ENCODE measurements at places on chromosomes 6 and 20.

DNA sequence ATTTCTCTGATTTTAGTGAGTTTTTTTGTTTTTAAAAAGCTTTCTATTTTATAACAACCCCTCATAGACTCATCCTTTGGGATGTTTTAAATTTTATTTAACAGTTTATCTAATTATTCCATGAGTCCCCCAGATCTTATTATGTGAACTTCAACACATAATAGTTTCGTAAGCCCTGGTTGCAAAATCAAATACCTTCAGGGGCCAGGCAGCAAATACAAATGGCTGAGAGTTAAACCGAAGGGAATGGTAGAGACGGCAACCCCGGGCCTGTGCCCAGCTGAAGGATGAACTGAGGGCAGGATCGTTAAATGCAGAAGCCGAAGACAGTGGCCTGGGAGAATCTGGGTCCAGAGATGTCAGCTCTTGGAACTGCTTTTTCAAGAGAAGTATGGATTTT, 88.4 kb downstream of the RTN4IP1 start:
- H3K4me1 ChIP-seq, result peaks cover 2% of the 10 kb centered on the region
- peak; percentile 72 for DNase-seq
- H3K36me3 ChIP-seq, result no peaks in the 10 kb centered on the region

- no peak overlapping the region for H3K27ac ChIP-seq
- no peaks in the 10 kb centered on the region for H3K27me3 ChIP-seq
- no peak overlapping the region for H3K4me3 ChIP-seq
- H3K4me1 ChIP-seq, result no peaks in the 10 kb centered on the region
- H3K36me3 ChIP-seq, result no peaks in the 10 kb centered on the region
Observed at GRCh38 chr20:1061484-1062221, 56.7 kb upstream of the PSMF1 start.

DNA sequence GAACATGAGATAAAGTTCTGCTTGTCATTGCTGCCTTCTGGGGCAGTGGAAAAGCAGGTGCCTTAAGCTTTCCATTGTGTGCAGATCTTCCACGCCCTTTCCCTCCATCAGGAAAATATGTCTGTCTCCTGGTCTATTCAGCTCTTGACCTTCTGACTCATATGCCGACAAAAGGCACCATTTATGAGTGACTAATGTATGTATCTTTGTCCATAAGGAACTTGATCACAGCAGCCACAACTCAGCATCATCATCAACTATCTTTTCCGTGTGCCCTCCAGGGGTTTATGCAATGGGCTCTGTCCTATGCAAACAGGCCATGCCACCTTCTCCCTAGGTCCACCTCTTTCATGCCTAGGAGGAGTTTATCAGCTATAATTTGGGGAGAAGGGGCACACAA, 102.7 kb upstream of the QKI start:
- no peak overlapping the region for H3K4me3 ChIP-seq
- H3K27me3 ChIP-seq, result no peaks in the 10 kb centered on the region
- H3K27ac ChIP-seq, result no peak overlapping the region
- peak; percentile 62 for DNase-seq

DNA sequence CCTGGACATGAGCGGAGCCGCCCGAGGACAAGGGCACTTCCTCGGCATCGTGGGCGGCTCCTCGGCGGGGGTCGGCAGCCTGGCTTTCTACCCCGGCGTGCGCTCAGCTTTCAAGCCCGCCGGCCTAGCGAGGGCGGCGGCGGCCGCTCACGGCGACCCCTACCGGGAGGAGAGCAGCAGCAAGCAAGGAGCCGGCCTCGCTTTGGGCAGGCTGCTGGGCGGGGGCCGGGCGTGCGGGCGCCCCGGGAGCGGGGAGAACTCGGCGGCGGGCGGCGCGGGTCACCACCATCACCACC, 6.7 kb downstream of the PRDM13 start:
- no peak overlapping the region for H3K27ac ChIP-seq
- H3K4me1 ChIP-seq, result peaks cover 14% of the 10 kb centered on the region
- H3K36me3 ChIP-seq, result no peaks in the 10 kb centered on the region
- H3K4me3 ChIP-seq, result peak overlapping the region; percentile 50
- H3K27me3 ChIP-seq, result peaks cover 61% of the 10 kb centered on the region

DNA sequence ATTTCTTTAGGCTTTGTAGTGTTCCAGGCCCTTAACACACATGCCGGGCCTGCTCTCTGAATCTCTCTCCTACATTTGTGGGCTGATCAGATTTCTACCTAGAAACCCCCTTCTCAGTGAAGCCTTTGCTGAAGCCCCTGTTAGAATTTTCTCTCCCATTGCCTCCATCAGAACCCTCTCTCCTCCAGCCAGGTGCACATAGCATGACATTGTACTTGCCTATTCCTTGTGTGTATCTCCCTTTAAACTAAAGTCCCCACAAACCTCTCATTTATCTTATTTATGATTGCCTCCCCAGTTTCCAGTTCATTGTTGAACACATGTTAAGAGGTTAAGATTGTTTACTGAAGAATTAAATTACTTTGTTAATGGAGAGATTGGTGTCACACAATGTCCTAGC, 325.5 kb upstream of the CITED2 start:
- no peaks in the 10 kb centered on the region for H3K36me3 ChIP-seq
- no peak overlapping the region for H3K27ac ChIP-seq
- no peak for DNase-seq
- H3K27me3 ChIP-seq, result no peaks in the 10 kb centered on the region
- no peak overlapping the region for H3K4me3 ChIP-seq
- no peaks in the 10 kb centered on the region for H3K4me1 ChIP-seq

DNA sequence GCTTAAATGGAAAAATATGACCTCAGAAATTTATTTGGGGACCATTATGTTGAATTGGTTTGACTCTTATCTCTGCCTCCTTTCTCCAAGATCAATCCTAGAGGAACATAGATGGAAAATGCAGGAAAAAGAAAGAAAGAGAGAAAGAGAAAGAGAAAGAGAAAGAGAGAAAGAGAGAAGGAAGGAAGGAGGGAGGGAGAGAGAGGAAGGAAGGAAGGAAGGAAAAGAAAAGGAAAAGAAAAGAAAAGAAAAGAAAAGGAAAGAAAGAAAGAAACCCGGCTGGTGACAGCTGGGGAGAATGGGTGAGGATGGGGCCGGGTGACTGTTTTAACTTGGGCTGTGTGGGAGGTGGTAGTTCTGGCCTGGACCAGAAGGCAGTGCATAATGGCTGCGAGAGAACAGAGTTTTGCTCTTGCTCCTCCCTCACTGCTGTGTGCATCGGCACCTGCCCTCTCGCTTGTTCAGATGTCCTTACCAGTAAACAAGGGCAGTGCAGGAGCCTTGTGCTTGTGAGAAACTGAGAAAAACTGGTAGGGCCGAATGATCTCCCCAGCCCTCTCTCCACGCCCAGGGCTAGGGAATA, 24.7 kb downstream of the GLO1 start:
- H3K36me3 ChIP-seq, result peaks cover 20% of the 10 kb centered on the region
- no peak overlapping the region for H3K4me3 ChIP-seq
- no peaks in the 10 kb centered on the region for H3K27me3 ChIP-seq

DNA sequence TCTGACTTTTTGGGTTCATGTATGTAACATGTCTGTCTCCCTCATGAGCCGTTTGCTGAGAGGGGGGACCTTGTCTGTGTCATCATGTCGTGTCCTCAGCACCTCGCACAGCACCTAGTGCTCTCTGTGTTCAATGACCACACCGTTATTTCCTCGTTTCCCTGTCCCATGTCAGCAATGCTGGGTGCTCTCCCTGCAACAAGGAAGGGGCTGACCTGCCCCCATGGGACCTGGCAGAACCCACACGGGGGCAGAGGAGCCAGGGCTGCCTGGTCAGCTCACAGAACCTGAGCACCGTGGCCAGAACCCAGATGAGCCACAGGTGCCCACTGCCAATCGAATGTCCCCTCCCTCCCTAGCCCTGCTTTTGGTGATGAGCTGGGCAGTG, 7.3 kb downstream of the ADA start:
- H3K4me1 ChIP-seq, result peaks cover 34% of the 10 kb centered on the region
- H3K4me3 ChIP-seq, result no peak overlapping the region
- DNase-seq, result no peak
- H3K27me3 ChIP-seq, result no peaks in the 10 kb centered on the region

DNA sequence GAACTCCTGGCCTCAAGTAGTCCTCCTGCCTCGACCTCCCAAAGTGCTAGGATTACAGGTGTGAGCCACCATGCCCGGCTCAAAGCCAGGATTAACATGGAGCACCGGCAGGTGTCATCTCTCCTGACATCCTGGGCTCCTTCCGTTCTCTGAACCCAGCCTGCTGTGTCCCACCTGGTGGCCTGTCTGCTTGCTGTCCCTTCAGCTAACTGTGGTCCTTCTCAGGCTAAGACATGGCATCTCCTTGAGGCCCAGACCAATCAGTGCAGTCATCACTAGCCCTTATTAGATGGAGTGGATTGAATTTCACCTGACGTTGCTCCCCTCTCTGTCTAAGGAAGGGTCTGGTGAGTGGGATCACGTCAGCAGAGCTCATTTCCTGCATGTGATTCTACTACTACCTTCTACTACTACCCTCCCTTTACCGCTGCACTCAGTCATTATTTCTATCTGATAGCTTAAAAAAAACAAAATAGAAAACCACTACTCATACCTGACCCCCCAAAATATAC, 28.0 kb upstream of the SYNJ2 start:
- no peaks in the 10 kb centered on the region for H3K27me3 ChIP-seq
- no peak overlapping the region for H3K27ac ChIP-seq
- H3K4me3 ChIP-seq, result no peak overlapping the region
- no peaks in the 10 kb centered on the region for H3K36me3 ChIP-seq
- DNase-seq, result no peak
- no peaks in the 10 kb centered on the region for H3K4me1 ChIP-seq

DNA sequence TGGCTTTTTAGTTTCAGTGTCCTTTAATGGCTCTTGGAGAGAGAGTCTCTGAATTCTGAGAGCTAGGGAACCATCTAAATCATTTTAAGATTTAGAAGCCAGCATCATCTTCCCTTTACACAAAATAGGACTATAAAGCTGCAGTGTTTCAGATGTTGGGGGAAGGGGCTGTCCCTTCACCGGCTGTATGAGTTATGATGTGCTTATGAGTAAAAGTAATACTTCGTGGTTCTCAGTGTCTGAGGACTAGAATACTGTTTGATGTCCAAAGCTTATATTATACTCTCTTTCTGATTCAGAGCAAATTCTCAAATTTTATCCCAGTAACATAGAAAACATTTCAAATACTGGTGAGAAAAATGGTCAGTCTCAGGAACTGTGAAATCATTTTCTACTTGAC, 63.5 kb upstream of the FAM8A1 start:
- peaks cover 15% of the 10 kb centered on the region for H3K36me3 ChIP-seq
- DNase-seq, result no peak
- no peak overlapping the region for H3K27ac ChIP-seq
- no peak overlapping the region for H3K4me3 ChIP-seq
- no peaks in the 10 kb centered on the region for H3K4me1 ChIP-seq

DNA sequence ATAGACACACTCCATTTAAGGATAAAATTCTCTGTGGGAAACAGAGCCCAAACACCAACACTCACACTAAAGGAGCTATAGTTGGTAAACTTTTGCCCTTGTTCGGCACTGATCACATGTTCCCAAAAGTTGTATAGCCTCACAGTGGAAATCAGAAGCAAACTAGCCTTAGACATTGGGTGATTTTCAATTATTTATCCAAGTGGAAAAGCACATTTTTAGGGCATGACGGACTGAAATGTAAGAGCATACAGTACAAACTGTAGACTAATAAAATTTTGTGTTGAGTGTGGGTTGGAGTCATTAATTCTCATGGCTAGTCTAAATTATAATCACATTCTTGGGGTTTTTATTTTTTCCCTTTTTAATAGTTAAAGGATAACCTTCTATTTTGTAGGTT, 202.4 kb downstream of the MOXD1 start:
- H3K27ac ChIP-seq, result no peak overlapping the region
- no peaks in the 10 kb centered on the region for H3K36me3 ChIP-seq

GRCh38 chr6:131125431-131125830, 9.8 kb upstream of the AKAP7 start:
- no peak overlapping the region for H3K4me3 ChIP-seq
- no peak overlapping the region for H3K27ac ChIP-seq
- no peaks in the 10 kb centered on the region for H3K36me3 ChIP-seq
- no peaks in the 10 kb centered on the region for H3K4me1 ChIP-seq

- DNase-seq, result peak; percentile 7
- H3K27me3 ChIP-seq, result no peaks in the 10 kb centered on the region
- no peak overlapping the region for H3K27ac ChIP-seq
- H3K4me1 ChIP-seq, result no peaks in the 10 kb centered on the region
- H3K4me3 ChIP-seq, result no peak overlapping the region
Observed at GRCh38 chr6:137941995-137942394, 74.9 kb downstream of the TNFAIP3 start.

GRCh38 chr20:1204113-1204512, 859 bp downstream of the C20orf202 start:
- no peak for DNase-seq
- H3K27me3 ChIP-seq, result no peaks in the 10 kb centered on the region
- no peaks in the 10 kb centered on the region for H3K36me3 ChIP-seq

DNA sequence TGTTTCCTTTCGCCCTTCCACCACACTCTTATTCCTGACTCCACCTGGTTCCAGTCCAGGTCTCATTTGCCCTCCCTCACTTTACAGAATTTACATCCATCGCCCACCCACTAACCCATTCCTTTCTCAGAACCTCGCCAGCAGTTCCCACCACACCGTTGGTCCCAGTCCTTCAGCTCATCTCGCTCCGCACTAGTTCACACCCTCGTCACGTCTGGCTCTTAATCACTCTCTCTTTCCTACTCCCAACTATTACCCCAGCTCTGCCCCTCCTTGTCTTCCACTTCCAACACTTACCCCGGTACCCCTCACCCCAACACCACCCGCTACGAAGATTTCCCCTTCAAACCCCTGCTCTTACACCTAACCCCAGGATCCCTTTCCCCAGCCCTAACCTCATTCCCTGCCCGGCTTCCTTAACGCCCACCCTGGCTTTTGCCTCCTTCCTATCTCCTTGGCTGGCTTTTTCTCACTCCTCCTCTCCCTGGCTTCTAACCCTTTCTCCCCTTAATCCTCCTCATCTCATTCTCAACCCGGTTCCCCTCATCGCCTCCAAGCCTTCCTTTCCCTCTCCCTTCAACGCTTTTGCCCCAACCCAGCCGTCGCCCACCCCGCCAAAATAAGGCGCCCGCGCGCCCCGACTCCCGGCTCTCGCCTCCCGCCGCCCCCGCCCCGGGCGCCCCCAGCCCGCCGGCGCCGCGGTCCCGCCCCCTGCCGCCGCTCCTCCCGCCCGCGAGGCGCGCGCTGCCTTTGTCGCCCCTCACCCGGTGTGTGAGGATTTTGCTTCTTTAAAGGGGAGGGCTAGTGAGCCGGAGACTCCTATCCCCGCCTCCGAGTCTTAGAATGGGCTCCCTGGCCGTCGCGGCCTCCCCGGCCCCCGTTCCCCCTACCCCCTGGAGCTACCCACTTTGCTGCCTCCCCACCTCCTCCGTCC, 542 bp downstream of the USP49 start:
- H3K27me3 ChIP-seq, result no peaks in the 10 kb centered on the region
- peak overlapping the region; percentile 89 for H3K4me3 ChIP-seq
- H3K27ac ChIP-seq, result no peak overlapping the region
- H3K4me1 ChIP-seq, result no peaks in the 10 kb centered on the region
- peak; percentile 3 for DNase-seq
- H3K36me3 ChIP-seq, result peaks cover 1% of the 10 kb centered on the region

GRCh38 chr6:143136647-143137046, 76.0 kb downstream of the AIG1 start:
- no peaks in the 10 kb centered on the region for H3K4me1 ChIP-seq
- DNase-seq, result no peak
- H3K27ac ChIP-seq, result no peak overlapping the region
- H3K4me3 ChIP-seq, result no peak overlapping the region

GRCh38 chr20:40441771-40442170, 247.3 kb downstream of the MAFB start:
- no peak overlapping the region for H3K4me3 ChIP-seq
- H3K27me3 ChIP-seq, result no peaks in the 10 kb centered on the region
- peaks cover 31% of the 10 kb centered on the region for H3K4me1 ChIP-seq
- no peak overlapping the region for H3K27ac ChIP-seq
- peak; percentile 41 for DNase-seq

All from trophoblast cell (in vitro differentiated cells and primary cell).